Stimulated activated CD4-positive, alpha-beta T cell treated with anti-CD3 and anti-CD28 coated beads, Interleukin-15, amount 100 ng/mL, for 1 hour (primary cell): ENCODE measurements at places on chromosomes 7 and 10.
A peak's percentile ranks its signal among the peaks of the same experiment; 100 is the strongest.

GRCh38 chr7:44075296-44076075 lies 6.8 kb downstream of the POLM start:
- DNase-seq, result no peak

DNA sequence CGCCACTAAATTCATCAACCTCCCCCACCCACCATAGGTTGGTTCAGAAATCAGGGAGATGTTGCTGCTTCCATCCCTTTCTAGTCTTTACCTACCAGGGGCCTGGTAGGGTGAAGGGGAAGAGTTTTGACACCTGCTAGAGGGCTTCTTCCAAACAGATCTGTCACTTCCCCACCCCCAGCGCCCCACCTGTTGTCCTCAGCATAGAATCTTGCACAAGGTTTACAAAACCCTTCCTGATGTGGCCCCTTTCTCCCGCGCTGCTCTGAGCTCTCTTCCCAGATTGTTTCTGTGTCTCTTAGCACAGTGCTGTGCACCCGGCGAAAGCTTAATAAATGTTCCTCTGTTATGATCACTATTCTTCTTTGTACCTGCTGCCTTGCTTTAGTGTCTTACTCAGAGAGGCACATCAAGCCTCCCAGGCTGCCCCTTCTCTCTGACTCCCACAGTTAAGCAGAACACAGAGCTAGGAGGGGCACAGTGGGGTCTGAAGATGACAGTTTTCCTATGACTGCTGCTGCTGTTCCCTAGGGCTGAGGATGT lies 11.2 kb upstream of the C10orf95 start:
- DNase-seq, result no peak

DNA sequence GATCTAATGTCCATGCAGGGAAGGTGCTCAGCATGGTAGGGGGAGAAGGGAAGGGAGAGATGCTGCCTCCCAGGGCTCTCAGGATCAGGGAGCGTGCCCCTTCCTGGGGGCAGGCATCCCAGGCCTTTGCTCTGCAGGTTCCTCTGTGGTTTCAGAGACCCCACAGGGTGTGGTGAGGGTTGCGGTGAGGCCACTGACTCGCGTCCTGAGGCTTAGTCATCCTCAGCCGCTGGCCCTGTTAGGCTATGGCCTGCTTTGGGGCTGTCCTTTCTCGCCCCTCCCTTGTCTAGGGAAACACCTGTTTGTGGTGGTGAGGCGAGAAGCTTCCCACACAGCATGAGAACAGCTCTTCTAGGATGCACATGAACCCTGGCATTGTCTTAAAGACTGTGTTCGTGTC lies 558.3 kb upstream of the FOXK1 start:
- DNase-seq, result no peak

GRCh38 chr10:31083765-31084184 lies 52.1 kb upstream of the ZNF438 start:
- peak; percentile 22 for DNase-seq

DNA sequence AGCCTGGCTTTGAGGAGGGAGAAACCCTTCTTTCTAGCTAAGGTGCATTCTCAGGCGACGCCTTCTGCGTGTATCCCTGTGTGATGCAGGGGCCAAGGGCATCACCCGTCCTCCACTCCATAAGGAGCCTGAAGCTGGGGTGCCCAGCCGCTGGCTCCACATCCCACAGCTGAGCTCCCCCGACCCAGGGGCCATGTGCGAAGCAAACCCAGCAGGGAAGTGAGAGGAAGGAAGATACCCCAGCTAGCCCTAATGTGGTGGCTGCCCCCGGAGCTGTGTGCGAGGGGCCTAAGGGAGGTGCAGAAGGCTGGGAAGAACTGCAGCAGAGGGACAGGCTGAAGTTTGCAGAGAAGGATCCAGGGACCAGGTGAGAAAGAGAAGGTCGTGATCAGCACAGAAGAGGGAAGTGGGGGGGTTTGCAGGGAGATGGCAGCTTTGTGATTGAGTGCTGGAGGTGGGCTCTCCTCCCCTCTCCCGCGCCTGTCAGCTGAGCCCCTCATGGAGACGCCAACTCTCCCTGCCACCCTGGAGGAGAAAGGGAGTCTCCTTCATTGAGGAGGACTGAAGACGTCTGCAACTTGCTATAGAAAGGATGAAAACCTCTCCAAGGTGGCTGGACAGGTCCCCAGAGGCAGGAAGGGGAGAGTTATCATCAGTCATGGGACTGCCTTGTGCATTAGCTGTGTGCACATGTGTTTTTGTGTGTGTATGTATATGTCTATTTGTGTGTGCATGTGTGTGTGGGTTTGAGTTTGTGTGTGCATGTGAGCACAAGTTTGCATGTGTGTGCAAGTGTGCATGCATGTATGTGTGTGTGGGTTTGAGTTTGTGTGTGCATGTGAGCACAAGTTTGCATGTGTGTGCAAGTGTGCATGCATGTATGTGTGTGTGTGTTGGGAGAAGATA lies 3.5 kb upstream of the CALML5 start:
- DNase-seq, result no peak

GRCh38 chr7:143954135-143954534 lies 509 bp upstream of the OR2F1 start:
- DNase-seq, result no peak

GRCh38 chr7:105016709-105017656 lies 3.0 kb downstream of the KMT2E start:
- no peak for DNase-seq
